ENCODE measurements at places on chromosomes 7 and 10. TPM values are rescaled to one million over a fixed set of nuclear protein-coding genes. Genes with fewer than 3 reads are reported as not detected.

Gene ST8SIA6
- total RNA-seq, result not detected

Gene KLF14
- total RNA-seq, result 0.45 TPM

Gene C10orf62
- 0.56 TPM for total RNA-seq

Gene CALHM3
- 0.34 TPM for total RNA-seq

Gene SMO
- total RNA-seq, result 15.6 TPM

Gene GSAP
- total RNA-seq, result 6.1 TPM

Gene FKBP9
- total RNA-seq, result 101 TPM

Gene LRRD1
- total RNA-seq, result 0.15 TPM

Gene PAX4
- total RNA-seq, result not detected

Gene TAS2R3
- 0.16 TPM for total RNA-seq

Gene SPDYE11
- not detected for total RNA-seq

Gene KCP
- total RNA-seq, result not detected

Gene UNCX
- not detected for total RNA-seq

Gene TSPAN13
- total RNA-seq, result 24.3 TPM

Gene AMPH
- 0.42 TPM for total RNA-seq

Gene NAT16
- total RNA-seq, result 0.11 TPM

Gene SMC3
- 59.4 TPM for total RNA-seq

Gene LDB3
- total RNA-seq, result not detected

Gene PKD2L1
- not detected for total RNA-seq

Data from A375 (cell line).